ENCODE measurements at places on chromosomes 5 and 9. TPM values are rescaled to one million over a fixed set of nuclear protein-coding genes. Genes with fewer than 3 reads are reported as not detected.

DNA sequence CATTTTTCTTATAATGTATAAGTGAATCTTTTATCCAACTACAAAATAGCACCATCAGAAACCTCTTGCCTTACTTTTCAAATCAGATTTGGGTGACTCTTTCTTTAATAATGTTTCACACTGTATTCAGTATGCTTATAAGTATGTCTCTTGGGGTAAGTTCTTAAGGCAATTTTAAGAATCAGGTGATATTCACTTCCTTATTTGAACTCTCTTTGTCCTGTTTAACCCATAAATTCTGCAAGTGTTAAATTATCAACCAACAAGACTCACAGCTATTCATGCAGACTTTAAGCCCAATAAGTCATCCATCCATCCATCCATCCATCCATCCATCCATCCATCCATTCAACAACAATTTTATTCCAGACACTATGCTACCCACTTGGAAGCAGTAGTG, 142.7 kb upstream of the FBXL17 start:
- DNase-seq, result no peak

GRCh38 chr9:124122321-124122720, 110.8 kb downstream of the LHX2 start:
- DNase-seq, result no peak

GRCh38 chr9:81559709-81560108, 129.6 kb downstream of the TLE1 start:
- no peak for DNase-seq

DNA sequence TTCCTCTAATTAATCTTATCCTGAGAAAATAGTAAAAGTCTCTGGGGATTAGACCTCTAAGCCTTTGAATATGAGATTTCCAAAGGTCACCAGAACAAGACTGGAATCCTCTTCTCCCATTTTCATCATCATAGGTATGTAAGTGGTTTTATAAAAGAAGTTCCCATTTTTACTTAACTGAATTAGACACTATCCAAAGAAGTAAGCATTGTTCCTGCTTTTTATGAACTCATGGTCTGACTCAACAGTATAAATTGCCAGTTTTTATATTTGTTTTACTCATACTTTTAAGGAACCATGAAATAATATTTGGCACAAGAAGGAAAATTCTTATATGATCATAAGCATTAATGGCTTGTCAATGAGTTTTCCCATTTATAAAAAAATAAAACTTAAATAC, 167.1 kb upstream of the ADRA1B start:
- DNase-seq, result no peak

GRCh38 chr9:127572961-127573721, 38.9 kb upstream of the STXBP1 start:
- DNase-seq, result no peak

GRCh38 chr5:155080721-155081120, 67.2 kb downstream of the KIF4B start:
- no peak for DNase-seq

DNA sequence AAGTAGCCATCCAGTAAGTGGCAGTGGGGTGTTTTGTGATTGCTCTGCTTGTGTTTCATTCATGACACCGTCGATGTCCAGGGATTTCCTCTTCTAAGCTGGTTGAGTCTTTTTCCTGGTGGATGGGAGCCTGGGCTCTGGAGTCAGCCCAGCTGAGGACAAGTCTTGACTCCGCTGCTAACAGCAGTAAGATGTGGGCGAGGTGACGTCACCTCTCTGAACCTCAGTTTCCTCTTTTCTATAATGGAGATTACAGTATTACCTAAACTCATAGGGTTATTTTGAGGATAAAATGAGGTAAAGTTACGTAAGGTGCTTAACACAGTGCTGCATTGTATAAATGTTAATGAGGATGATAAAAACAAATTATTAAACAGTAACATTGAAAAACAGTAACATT, 21.3 kb downstream of the FGF1 start:
- DNase-seq, result no peak

- no peak for DNase-seq
These were observed 32.0 kb downstream of the DAPK1 start for GRCh38 chr9:87529671-87530070.

- DNase-seq, result no peak
These were observed 63.5 kb downstream of the GPR21 start for GRCh38 chr9:123096987-123097386.

GRCh38 chr9:93270976-93271375, 87.0 kb downstream of the WNK2 start:
- DNase-seq, result no peak

GRCh38 chr9:114789006-114789405, 16.8 kb downstream of the TNFSF15 start:
- DNase-seq, result no peak

DNA sequence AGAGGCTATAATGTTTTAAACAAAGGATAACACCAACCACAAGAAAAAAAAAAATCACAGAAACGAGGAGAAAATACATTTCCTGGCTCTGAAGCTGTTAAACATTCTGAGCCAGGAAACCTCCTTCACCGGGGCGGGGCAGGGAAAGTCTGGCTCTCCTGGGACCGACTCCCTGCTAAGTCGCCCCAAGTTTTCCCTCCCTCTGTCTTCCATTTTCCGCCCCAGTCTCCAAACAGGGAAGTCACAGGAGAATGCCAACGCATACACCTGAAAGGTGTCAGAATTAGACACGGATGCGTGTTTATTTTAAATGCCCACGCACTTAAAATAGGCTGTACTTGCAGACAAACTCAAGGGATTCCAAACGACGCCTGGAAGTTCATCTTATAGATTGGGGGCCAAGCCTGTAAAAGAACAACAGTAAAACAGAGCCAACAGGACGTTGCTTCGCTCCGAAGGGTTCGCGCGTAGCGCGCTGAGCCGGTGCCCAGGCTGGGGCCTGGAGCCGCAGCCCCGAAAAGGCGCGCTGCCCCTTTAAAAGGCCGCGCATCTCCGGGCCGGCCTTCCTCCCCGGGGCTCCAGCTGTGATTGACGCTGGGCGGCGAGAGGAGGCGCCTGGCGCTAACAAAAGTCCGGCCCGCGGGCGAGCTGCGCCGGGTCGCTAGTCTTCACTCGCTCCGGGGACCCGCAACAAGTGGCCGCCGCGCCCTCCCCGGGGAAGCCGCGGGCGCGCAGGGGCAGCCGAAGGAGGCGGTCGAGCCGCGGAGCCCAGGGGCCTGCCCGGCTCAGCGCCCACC, at the start of gene FBXL7:
TSS of gene FBXL7 (plus strand) at position 653 of the 797 bp plus-strand sequence.
- peak; percentile 88 for DNase-seq

- no peak for DNase-seq
These were observed 379.4 kb upstream of the SGCD start for GRCh38 chr5:155947394-155948062.

GRCh38 chr5:166648736-166649135, 1642.7 kb upstream of the WWC1 start:
- no peak for DNase-seq

DNA sequence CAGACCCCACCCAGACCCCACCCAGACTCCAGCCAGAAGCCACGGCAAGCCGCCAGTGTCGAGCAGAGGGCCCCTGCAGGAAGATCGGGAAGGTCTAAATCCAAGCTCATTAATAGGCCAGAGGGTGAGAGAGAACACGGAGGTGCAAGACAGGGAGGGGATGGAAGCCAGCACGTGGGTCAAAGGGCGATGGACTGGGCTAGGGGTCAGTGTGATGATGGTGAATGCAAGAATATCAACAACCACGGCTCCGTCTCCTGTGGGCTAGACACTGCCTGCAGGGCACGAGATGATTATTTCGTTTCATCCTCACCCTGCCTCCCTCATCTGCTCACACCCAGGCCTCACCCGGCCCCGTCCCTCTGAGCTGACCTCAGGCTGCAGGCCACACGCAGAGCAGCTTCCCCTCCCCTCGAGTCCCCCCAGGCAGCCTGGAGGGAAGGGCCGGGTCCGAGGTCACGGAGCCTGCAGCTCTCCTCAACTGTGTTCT, 122.0 kb downstream of the COL23A1 start:
- no peak for DNase-seq

DNA sequence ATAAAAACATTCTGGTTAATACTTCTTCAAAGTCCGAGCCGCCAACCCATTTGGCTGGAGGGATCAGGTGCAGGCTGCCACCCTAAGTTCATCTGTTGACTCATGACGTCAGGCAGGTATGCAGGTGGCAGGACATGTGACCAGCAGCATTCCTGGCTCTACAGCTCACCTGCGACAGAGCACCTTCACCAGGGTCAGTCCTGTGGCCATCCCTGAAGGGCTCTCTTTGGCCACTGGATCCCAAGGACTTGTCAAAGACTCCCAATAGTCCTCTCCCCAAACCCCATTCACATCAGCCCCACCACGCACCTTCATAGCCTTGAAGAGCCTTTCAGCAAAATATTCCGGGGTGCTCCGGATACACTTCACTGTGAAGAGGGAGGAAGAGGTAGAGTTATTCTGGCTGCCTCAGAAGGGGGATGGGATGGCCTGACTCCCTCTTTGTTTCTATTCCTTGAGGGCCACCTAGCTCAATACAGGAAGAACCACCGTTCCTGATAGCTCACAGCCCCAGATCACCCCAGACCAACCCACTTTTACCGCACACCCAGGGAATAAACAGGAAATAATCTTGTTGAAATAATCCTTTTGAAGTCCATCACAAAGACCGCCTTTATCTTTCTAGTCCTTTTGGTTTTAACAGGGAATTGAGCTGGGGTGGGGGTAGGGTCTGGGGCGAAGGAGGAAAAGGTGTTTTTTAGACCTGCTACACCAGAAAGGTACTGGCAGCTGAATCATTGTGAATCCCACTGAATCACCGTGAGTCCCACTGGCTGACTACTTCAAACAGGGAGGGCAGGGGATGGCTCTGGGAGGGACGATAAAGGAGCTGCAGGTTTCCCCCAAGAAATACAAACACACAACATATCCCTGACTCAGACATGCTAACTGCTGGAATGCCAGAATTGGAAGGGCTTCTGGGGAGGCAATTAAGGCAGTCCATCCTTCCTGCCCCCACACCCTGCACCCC, 26.4 kb downstream of the ANXA6 start:
- DNase-seq, result no peak

GRCh38 chr9:1916655-1917054, 98.5 kb upstream of the SMARCA2 start:
- no peak for DNase-seq

GRCh38 chr5:145825751-145826180, 9.4 kb downstream of the PRELID2 start:
- DNase-seq, result no peak

- DNase-seq, result no peak
These were observed 400.0 kb downstream of the ARRDC3 start for GRCh38 chr5:90983148-90983547.

GRCh38 chr5:67363180-67363709, 166.6 kb upstream of the CD180 start:
- DNase-seq, result no peak

GRCh38 chr9:131236161-131236560, 40.1 kb downstream of the FAM78A start:
- DNase-seq, result no peak

DNA sequence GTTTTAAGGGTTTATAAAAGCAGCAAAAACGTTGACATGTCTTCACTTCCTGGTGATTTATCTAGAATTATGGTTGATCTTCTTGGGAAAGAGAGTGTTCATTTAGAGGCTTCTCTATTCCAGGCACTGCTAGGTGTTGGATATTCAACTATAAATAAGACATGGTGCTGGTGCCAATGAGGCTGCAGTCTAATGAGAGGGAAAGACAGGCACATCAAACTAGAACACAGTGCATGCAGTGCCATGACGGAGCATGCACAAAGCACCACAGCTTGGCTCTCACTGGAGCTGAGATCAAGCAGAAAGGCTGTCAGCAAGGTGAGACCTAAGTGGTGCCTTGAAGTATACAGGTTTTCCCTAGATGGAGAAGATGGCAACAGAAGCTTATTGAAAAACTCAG, 126.5 kb downstream of the RMI1 start:
- DNase-seq, result no peak

- no peak for DNase-seq
These were observed 45.3 kb upstream of the PPP3R2 start for GRCh38 chr9:101639785-101640665.

- no peak for DNase-seq
These were observed 398.9 kb upstream of the PCSK5 start for GRCh38 chr9:75491533-75491932.

DNA sequence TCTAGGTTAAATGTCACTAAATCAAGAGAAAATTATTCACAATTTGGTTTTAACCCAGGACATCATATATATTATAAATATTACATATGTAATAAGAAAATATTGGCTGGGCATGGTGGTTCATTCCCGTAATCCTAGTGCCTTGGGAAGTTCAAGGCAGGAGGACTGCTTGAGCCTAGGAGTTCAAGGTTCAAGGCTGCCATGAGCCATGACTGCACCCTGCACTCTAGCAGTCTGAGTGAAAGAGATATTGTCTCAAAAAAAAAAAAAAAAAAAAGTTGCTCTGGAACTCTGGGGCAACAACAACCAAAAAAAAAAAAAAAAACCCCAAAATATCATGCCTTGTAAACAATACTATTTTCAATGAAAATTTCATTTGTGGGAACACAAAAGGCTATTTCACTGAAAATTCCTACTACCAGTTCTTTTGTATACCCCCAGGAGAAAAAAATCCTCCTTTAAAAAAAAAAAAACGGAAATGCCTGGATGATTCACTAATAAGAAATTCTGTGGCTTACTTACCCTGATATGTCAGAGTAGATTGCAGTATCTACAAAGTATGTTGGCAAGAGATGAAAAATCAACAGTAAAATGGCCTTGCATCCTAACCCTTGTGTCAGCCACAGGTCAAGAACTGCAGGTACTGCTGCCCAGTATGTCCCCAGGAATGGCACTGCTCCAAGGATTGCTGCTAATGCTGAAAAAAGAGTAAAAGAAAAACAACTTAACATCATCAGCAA, 22.6 kb upstream of the CTNNAL1 start:
- DNase-seq, result no peak

The INSL6 gene
- total RNA-seq, result not detected

The CYLC2 gene
- not detected for total RNA-seq

The UNC5A gene
- total RNA-seq, result not detected

The SLC24A2 gene
- 0.05 TPM for total RNA-seq

The GLE1 gene
- total RNA-seq, result 17.6 TPM

The SKP2 gene
- 6.8 TPM for total RNA-seq

The DDX4 gene
- total RNA-seq, result not detected

The CARD6 gene
- 13.0 TPM for total RNA-seq

The PCDHB14 gene
- total RNA-seq, result 3.8 TPM

The ROR2 gene
- 0.18 TPM for total RNA-seq

The MTMR12 gene
- 21.4 TPM for total RNA-seq
